ENCODE measurements at places on chromosomes 12 and 14.

DNA sequence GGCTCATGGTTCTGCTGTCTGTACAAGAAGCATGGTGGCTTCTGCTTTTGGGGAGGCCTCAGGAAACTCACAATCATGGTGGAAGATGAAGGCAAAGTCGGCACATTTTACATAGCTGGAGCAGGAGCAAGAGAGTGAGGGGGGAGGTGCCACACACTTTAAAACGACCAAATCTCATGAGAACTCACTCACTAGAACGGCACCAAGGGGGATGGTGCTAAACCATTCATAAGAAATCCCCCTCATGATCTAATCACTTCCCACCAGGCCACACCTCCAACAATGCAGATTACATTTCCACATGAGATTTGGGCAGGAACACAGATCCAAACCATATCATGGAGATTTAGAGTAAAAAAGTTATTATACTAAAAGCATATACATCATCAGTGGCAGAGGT lies 13.6 kb upstream of the LEMD3 start:
- DNase-seq = peak; percentile 47

DNA sequence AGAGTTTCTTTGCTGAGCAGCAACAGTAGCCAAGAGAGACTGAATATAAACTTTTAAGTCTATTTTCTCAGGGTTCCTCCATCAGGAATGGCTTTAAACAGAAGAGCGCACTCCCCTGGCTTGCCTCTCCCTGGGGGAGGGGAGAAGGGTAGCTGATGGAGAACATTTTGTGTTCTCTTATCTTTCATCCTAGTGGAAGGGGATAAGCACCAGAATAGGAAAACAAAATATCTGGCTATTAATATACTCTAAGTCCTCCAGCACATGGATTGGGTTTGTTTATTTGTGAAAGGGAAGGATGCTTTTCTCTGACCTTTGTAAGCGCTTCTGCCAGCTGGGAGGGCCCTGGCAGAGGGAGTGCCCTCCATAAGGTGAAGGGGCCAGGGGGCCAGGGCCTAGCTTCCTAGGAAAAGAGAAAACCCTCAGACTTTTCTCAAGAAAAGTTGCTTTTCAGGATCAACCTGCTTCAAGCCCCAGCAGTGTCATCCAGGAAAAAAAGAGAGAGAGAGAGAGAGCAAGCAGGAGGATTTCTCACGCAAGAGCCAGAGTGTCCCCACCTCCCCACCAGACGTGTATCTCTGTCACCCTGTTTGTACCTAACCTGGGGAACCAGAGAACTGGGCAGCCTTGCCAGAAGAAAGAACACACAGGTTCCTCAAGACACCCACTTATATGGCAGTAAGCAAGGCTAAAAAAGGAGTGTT lies 34.3 kb upstream of the ATP2A2 start:
- DNase-seq = no peak

GRCh38 chr12:47080725-47081502 lies 1.2 kb upstream of the AMIGO2 start:
- DNase-seq = peak; percentile 74

GRCh38 chr14:103199124-103199523 lies 75.9 kb downstream of the TNFAIP2 start:
- DNase-seq = no peak

DNA sequence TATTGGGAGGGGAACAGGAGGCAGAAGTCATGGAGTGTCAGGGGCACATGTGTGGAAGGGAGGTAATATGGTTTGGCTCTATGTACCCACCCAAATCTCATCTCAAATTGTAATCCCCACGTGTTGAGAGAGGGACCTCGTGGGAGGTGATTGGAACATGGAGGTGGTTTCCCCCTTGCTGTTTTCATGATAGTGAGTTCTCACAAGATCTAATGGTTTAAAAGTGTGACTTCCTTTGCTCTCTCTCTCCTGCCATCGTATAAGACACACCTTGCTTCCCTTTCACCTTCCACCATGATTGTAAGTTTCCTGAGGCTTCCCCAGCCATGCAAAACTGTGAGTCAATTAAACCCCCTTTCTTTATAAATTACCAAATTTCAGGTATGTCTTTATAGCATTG lies 41.6 kb upstream of the CDK17 start:
- no peak for DNase-seq

DNA sequence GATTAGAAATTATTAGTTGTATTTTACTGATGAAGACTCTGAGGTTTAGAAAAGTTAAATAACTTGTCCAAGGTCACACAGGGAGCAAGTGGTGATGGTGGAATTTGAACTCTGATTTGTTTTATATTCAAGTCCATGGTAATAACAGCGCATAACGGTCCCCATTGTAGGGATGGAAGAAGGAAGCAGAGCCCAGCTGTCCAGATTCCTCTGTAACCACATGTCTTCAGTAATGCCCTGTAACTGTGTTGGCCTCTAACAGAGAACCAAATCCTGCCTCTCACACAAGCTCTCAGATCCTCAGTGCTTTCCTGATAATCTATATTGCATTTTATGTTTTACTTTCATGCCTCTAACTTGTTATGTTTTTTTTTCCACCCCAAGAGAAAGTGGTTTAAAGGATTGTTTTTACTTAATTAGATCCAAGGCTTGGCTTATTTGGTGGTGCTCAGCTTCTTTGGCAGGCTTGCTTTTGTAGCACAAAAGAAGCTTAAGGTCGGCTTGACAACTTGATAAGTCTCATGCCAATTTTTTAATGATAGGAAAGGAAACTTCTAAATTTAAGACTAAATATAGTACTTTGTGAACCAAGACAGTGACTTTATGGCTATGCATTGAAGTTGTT lies 105.1 kb upstream of the SEL1L start:
- no peak for DNase-seq

DNA sequence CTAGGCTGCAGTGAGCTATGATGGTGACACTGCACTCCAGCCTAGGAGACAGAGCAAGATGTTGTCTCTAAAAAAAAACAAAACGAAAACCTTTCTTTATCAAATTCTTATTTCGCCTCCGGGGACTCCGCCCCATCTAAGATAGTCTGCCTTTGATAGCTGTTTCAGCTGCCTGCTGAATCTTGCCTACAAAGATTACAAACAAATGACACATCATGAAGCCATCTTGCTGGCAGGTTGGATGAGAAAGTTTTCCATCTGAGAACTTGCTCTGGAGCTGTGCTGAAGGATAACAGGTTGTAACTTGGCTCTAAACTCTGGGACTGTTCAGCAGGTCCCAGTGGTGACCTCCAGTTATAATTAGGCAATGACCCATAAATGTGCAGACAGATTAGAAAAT lies 41.8 kb upstream of the AEBP2 start:
- no peak for DNase-seq

GRCh38 chr12:112997506-112997905 lies 19.2 kb downstream of the OAS2 start:
- DNase-seq = no peak

DNA sequence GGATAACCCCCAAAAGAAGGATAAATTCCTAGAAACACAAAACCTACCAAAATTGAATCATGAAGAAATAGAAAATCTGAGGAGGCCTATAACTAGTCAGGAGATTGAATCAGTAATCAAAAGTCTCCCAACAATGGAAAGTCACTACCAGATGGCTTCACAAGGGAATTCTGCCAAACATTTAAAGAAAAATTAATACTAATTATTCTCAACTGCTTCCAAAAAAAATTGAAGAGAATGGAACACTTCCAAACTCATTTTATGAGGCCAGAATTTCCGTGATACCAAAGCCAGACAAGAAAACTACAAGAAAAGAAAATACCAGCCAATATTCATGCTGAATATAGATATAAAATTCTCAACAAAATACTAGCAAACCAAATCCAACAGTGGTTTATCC lies 7.8 kb upstream of the ABCC9 start:
- no peak for DNase-seq

GRCh38 chr14:80313806-80314205 lies 102.5 kb upstream of the DIO2 start:
- DNase-seq = no peak

GRCh38 chr12:111298582-111299436 lies 70.1 kb downstream of the PHETA1 start:
- peak; percentile 53 for DNase-seq

DNA sequence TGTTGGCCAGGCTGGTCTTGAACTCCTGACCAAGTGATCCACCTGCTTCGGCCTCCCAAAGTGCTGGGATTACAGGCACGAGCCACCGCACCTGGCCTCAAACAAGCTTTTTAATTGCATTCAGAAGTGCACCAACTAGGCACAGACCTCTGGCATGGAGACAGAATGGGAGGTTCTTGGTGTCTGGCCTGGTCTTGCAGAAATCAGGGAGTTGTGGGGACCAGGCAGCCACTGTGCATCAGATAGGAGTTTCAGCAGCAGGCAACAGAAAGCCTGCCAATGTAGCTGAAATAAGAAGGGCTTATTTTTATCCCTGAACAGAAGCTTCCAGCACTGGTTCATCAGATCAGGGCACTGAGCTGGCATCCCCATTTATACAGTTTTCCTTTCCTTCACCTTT lies 22.2 kb upstream of the TCL1B start:
- DNase-seq = no peak

DNA sequence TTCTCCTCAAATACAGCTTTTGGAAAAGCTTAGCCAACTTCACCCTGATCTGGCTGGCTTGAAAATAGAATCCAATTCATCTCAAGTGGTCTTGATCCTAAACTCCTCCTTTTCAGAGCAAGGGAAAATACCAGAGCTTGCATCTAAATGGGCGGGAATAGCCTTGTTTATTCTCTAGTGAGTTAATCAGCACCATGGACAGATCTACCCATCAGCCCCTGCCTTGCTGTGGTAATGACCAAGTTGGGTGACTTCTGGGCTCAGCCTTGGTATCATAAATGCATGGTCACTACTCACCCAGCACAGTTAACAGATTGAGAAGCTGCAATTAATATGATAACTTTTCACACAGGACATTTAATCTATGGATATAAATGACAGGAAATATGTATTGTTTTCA lies 196.6 kb downstream of the GLT1D1 start:
- peak; percentile 7 for DNase-seq

DNA sequence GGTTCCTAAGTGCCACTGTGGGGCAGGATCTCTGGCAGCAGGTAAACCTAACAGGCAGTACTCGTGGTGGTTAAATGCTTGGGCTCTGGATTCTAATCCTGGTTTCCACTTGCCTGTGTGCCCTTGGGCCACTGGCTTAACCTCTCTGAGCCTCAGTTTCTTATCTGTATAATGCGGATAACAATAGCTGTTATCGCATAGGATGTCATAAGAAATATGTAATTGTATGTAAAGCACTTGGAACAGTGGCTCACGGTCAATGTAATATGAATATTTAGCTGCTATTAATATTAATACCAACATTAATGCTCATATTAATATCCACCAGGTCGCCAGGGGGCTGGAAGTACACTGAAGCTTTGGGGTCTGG lies 16.8 kb downstream of the FOXN4 start:
- no peak for DNase-seq

GRCh38 chr12:81874586-81874985 lies 115.4 kb upstream of the PPFIA2 start:
- no peak for DNase-seq

DNA sequence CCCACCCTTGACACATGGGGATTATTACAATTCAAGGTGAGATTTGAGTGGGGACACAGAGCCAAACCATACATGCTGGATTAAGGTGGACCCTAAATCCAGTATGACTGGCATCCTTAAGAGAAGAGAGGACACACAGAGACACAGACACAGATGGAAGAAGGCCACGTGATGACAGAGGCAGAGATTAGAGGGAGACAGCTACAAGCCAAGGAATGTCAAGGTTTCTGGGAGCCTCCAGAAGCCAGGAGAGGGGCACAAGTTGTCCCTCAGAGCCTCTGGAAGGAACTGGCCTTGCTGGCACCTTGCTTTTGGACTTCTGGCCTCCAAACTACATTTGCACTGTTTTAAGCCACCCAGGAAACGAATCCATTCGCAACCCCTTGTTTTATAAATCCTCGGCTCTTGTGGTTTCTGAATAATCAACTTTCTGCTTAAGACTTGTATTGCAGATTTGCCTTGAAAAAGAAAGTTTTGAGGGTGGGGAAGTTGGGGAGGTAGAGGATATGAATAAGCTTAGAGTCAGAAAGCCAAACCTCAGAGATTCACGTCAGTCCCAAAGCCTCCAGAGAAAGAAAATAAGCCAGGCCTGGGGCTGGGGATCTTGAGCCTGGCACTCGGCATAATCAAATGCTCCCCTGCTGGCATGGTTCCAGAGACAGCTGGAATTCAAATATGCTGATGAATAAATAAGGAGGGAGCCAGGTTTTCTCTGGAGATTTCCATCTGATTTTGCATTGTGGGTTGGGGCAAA lies 224.2 kb upstream of the PWP1 start:
- DNase-seq = no peak

DNA sequence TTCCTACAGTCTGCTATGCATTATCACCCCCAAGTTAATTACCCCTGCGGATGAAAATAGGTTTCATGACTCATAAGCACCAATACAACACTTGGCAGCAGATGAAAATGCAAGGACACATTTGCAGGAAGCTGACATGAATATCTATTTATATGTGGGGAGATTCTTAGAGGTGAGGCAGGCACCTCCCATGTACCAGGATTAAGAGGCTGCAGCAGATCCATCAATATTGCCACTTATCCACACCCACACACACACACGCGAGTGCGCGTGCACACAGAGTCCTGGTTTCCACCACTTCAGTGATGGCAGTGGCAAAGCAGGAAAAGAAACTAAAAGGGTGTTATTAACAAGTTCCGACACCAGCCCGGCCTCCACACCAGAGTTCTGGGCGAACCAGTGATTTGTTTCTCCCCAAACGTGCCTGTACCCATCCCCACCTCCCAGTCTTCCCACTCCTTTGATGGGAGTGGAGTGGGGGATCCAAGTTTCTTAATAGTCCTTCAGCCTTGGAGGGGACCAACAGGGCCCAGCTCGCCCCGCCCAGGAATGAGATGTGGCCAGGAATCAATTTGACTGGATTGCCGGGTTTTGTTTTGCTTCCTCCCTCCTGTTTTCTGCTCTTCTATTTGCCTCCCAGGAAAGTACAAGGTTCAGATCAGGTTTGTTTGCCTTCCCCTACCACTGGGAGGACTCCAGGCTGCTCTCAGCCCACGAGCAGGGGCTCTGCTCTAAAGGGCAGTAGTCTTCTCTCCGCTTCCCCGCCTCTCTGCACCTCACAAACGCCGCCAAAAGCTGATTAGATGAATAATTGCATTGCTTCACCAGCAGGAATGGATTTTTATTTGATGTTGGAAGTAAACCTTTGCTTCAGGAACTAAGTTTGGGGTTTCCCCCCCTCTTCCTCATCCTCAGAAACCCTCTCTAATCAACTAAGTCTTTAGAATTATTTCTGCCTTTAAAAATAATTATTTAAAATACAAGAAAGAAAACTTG lies 5.2 kb downstream of the IRF2BPL start:
- no peak for DNase-seq

DNA sequence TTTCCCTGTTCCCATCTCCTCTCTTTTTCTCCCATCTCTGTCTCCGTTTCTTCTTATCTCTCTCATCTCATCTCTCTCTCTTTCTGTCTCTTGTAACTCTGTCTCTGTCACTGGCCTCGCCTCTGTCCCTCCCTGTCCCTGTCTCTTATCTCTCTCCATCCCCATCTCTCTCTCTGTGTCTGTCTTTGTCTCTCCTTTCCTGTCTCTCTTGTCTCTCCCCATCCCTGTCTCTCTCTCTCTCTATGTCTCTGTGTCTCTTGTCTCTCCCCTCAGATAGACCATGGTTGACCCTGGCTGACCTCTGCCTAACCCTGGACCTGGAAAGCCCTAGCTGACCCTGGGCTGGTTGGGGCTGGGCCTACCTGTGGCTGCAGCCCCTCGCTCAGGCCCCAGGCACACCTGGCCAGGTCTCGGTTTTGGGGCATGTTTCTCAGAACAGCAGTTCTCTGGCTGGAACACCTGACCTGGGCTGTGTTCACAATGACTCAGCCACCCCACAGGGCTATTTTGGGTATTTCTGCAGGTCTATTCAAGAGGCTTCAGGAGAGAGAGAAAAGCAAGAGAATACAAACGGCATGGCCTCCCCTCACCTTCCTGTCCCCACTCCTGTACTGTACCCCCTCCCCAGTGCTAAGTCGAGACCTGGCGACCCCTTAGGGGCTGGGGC lies 174.4 kb downstream of the TMEM121 start:
- no peak for DNase-seq

Data from KBM-7 (cell line).